ENCODE measurements at places on chromosomes 11 and 22.
A peak's percentile ranks its signal among the peaks of the same experiment; 100 is the strongest.

GRCh38 chr22:28609921-28610320, 69.7 kb downstream of the TTC28 start:
- DNase-seq = no peak

GRCh38 chr11:109374441-109374840, 47.5 kb upstream of the C11orf87 start:
- DNase-seq = no peak

- DNase-seq = no peak
These were observed 2.3 kb downstream of the ATM start for GRCh38 chr11:108224911-108225786.

GRCh38 chr11:102121329-102121728, 11.1 kb downstream of the YAP1 start:
- DNase-seq = no peak

GRCh38 chr22:20794650-20795413, 20.9 kb downstream of the SERPIND1 start:
- no peak for DNase-seq

DNA sequence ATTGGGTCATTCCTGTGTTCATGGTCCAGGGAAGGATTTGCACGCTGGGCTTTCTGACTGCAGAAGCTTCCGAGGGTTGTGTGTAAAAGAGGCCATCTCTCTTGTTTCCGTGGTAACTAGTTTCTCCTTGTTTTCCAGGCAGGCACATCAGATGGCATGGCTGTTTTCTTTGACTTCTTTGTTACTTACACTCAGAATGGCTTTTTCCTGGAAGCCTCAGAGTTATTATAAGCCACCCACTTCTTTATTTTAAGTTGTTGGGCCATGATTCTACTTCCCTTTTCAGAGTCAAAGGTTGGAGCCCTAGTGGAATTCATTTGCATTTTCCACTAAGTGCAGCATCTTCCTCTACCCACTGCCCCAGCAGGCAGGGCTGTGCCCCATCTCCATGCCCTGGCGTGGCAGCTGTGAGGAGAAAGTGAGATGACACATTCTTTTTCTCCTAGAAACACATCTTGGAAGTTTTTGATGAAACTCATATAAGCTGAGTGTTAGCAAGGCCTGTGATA, 94.9 kb downstream of the PRR5L start:
- DNase-seq = no peak

- no peak for DNase-seq
These were observed 255.9 kb downstream of the INSC start for GRCh38 chr11:15370495-15371147.

GRCh38 chr22:39661842-39662685, 91.5 kb downstream of the CACNA1I start:
- peak; percentile 34 for DNase-seq

GRCh38 chr11:20042811-20043341, 117.4 kb downstream of the DBX1 start:
- DNase-seq = no peak

DNA sequence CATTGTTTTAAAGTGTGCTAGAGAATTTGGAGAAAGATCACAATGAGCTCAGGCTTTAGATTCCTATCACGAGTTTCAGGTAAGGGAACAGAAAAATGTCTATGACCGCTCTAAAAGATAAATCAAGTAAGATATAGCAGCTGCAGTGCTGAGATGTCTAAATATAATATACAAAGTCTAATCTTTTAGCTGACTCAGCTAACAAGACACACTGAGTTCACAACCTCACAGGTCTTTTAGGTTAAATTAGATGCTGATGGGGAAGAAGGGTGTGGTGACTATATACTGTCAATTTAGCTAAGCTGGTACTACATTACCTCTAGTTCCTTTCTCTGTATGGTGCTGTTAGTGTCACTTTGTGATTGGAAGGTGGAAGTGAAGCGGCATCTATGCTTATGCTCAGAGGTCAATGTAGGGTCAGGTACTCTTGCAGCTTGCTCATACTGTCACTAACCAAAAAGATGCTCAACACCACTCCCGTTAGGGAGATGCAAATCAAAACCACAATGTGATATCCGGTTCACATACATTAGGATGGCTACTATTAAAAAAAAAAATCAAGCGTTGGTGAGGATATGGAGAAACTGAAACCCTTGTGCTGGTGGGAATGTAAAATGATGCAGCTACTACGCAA, 283.5 kb downstream of the SWAP70 start:
- no peak for DNase-seq

DNA sequence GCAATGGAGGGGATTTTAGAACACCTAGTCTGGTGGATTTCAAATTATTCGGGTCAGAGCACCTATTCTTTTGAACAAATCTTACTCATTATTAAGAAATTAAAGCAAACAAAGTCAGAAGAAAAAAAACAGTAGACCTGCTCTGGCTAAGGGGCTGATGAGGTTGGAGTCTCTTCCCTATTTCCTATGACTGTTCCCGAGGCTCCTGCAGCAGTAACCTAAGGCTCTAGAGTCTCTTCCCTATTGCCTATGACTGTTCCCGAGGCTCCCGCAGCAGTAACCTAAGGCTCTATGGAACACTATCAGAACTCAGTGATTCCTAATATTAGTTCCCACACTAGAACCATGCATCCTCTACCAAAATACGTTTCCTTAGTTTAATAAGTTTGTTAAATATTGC, 607.9 kb downstream of the NTM start:
- DNase-seq = no peak

DNA sequence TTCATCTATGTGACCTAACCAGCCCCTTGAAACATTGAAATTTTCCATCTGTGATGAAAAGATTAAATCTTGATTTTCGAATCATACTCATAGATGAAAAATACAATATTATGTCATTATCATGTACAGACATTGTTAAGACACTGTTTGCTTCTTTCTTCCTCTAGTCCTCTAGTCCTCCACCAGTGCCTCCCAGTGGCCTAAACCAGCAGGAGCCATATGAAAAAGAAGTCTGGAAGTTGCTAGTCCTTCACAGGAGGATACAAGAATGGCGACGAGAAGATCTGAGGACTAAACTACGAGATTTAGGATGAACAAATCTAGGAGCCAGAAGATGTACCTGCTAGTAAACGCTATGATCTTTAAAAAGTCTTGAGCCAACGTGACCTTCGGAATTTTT, 134.1 kb downstream of the SLC17A6 start:
- no peak for DNase-seq

- DNase-seq = no peak
These were observed 3.5 kb upstream of the INSC start for GRCh38 chr11:15111215-15111614.

DNA sequence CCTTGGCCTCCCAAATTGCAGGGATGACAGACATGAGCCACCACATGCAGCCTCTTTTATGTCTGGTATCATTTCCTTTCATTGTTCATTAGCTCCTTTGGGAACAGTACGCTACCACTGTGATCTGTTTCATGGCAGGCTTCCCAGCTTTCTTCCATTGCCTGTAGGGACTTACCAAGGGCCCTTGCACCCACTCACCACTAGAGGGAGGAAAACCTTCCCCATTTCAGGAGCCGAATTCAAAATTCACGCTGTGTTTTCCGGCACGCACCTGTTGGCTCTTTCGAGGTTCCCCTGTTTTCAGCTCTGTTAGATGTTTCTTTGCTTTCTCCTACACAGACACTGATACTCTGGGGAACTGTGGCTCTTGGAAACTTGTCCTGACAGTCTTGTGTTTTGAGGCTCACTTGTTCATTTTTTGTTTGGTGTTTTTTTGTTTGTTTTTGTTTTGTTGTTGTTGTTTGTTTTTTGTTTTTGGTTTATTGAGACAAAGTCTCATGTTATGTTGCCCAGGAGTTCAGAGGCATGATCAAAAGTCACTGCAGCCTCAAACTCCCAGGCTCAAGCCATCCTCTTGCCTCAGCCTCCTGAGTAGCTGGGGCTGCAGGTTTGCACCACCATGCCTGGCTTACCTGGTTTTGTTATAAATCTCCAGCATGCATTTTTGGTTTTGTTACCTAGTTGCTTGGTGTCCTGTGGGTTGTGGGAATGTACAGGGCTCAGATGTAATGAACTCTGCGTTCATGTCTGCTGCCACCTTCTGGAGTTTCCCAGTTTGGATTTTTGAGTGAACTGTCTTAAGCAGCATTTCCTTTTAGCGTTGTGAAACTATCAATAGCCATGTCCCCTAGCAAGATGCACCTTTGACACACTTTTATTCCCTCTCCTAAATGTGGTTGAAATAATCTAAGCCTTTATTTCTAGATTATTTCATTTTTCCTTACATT, 2.3 kb downstream of the KRTAP5-11 start:
- DNase-seq = peak; percentile 57

- DNase-seq = no peak
These were observed 4.0 kb upstream of the TP53AIP1 start for GRCh38 chr11:128946648-128947047.

DNA sequence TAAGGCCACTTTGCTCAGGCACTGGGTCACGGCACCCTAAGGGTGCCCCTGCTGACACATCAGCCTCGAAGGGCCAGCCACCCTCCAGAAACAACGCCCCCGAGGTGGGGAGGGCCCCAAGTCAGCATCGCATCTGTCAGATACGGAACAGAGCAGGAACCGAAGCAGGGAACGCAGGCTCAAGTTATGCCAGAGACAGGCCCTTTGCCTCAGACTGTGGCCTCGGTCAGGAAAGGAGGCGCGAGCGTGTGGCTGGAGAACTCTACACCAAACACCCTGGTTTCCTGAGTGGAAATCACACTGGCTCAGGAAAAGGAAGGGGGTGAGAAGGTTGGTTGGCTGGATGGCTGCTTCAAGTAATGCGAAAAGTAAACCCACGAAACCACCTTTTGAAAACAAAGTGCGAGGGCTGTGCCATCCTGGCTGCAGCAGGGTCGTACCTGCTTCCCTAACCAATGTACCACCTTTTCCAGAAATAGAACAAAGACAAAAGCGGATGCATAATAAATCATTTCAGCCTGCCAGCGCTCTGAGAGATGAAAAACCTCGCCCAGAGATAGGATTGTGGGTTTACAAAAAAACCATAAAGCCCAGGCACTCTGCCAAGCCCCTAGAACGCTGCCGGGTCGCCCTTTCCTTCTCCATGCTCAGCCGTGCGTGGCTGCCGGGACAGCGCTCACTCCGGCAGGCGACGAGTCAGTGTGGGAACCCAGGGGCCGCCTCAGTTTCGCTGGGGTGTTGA, 38.6 kb downstream of the TRMU start:
- DNase-seq = no peak

DNA sequence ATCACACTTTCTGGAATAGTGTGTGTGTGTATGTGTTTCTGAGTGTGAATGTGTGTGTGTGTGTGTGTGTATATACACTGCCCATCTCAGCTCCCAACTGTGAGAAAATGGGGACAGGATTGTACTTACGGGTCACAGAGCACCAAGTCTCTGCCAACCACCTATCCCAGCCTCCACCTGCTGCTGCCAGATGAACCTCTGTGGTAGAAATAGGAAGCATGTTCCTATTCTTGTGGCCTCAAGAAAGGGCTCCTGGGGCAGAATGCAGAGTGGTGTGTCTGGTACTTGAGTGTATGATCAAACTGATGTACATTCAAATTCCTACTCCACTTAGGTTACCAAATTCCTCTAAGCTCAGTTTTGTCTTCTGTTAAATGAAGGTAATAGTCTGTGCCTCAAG, 14.6 kb downstream of the UBASH3B start:
- DNase-seq = no peak

GRCh38 chr22:46649141-46650077, 29.2 kb downstream of the GRAMD4 start:
- no peak for DNase-seq

DNA sequence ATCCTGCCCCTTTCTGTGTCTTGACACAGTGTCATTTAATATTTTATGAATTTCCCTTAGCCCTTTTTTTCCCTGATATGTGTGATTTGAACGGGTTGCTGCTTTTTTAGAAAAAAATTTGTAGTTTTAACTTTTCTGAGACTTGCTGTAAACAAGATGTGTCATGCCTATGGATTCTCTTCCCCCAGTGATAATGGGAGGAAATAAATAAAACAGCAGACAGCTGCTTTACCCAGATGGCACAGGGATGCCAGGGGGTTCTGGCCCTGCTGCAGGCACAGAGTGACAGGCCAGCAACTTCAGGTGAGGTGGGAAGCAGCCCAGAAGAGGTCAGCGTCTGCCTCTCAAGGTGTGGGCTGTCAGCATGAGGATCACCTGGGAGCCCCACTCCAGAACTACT, 266.9 kb downstream of the KIRREL3 start:
- no peak for DNase-seq

DNA sequence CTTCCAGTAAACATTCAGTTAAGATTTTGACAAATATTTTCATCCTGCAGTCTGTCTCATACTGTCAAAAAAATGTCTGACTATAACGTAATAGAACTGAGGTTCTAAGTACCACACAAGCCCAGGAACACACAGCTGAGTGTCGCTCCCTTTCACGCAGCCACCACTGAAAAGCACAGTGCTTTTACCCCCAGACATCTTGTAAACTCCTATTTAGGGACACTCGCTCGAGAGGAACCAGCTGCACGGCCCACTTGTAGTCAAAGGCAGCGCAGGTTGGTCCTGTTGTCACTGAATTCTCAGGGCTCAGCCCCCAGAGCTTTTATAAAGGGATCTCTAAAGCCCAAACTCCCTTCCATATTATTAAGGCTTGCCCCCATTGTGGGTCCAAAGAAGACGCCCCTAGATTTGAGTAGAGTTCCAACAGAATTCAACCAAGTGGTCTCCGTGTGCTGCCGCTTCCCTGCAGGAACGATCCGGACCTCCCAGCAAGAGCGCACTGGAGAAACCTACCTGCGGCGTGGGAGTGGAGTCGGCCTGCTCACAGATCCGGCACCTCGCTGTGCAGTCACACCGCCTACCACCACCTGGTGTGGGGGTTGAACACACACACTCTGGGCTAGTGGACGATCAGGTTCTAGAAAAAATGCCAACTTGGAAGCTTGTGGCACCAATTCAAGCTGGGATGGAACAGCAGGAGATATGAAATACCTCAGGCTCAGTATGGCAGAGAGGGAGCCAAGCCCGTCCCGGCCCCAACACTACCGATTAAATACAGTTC, 23.4 kb downstream of the ASPHD2 start:
- no peak for DNase-seq

DNA sequence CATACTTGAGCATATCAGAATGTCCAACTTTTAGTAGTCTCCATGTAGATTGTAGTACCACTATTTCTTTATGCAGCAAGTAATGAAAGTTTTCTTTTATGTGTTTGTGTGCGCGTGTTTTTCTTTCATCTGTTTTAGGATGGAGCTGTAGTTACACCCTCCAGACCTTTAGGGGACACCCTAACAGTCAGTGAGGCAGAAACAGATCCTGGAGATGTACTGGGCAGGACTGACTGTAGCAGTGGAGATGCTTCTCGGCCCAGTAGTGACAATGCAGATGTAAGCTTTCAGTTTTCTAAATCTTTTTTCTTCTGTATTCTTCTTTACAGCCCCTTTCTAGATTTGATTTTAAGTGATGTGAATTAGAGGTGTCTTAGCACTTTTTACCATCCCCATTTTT, 79.9 kb upstream of the GRIK4 start:
- DNase-seq = no peak

GRCh38 chr22:30288419-30289140, 725 bp downstream of the CASTOR1 start:
- no peak for DNase-seq

GRCh38 chr22:40313007-40313406, 33.3 kb upstream of the ADSL start:
- DNase-seq = no peak

GRCh38 chr22:22810018-22810427, 77.6 kb upstream of the IGLL5 start:
- DNase-seq = no peak

GRCh38 chr11:12241971-12242672, 131.7 kb downstream of the MICAL2 start:
- DNase-seq = no peak

Measured in NCI-H1930 (cell line).